ENCODE measurements at places on chromosomes 6 and 20.

DNA sequence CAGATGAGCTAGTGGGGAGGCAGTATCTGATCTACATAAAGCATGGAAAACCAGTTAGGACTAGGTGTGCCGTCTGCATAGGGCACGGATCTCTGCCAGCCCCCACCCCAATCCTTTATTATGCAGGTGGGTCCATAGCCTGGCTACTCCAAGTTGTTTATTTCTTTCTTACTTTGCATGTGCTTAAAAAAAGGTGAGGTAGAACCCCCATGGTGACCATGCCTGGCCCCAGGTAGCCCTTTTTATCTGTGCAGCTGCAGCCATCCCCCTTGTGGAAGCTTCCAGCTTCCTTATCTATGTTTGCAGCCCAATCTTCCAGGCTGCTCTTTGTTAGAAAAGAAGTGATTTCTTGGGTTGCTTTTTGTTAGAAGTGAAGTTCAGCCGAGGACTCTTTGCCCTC lies 9.0 kb upstream of the TREM2 start:
- DNase-seq: no peak

GRCh38 chr6:66328200-66328599 lies 621.2 kb upstream of the EYS start:
- no peak for DNase-seq

GRCh38 chr6:3784885-3785744 lies 33.6 kb upstream of the PXDC1 start:
- DNase-seq: no peak

DNA sequence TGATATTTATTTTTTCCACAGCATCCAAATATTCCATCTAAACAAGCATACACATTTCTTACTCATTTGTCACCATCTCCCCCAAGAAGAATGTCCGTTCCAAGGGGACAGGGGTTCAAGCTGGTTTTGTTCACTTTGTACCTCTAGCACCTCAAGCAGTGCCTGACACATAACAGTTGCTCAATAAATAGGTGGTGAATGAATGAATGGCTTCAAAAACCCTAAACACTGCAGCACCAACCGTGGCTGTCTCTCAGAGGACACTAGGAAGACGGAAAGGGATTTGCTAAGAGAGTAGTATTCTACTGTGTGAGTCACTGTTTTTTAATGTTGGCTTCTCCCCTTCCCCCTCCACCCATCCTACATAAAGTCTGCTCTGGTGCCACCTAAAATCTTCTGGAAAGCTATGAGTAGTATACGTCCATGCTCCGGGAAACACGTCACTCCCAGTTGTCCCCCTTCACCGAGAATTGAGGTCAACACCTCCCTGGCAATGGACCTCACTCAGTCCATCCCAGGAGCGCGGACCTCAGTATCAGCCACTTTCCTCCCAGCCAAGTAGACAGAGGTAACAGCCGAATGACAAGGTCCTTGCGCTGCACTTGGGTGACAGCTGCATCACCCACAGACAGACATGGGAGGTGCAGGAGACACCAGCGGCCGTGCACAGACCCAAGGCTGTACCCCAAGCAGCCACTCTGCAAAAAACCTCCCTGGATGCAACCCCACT lies 107.4 kb downstream of the PREX1 start:
- DNase-seq: no peak

GRCh38 chr6:25058941-25059340 lies 123.2 kb upstream of the RIPOR2 start:
- DNase-seq: no peak

DNA sequence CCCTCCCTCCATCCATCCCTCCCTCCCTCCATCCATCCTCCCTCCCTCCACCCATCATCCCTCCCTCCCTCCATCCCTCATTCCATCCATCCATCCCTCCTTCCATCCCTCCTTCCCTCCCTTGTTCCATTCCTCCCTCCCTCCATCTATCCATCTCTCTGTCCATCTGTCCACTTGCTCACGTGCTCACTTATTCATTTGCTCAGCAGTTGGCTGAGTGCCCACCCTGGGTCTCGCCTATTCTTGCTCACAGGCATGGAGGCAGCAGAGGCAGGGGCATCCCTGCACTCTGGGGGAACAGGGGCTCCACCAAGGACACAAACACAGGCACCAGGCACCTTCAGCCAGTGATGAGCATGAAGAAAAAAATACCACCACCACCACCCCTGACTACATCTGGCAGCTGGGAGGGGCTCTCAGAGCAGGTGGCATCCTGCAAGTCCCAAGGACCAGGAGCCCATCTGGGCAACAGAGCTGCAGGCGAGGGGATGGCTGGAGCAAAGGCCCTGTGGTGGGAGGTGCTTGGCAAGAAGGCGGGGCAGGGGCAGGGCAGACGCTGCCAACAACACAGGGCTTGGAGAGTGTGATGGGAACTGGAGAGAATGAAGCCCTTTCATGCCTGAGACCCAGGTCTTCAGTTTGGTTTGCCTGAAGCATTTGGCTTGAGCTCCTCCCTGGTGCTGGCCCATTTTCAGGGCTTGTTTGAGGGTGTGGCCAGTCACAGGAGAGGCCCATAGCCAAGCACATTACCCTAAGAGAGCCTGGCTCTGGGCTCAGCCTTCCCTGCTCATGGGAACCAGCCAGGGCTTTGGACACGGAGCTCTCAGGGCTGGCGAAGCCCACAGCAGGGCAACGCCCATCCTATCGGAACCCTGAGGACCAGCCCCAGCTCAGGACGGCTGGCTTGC lies 40.2 kb upstream of the MRGBP start:
- no peak for DNase-seq

- DNase-seq: peak; percentile 23
Measured at GRCh38 chr6:29887330-29887818, 55.0 kb upstream of the HLA-A start.

- DNase-seq: no peak
Measured at GRCh38 chr20:51118216-51118615, 95.3 kb upstream of the KCNG1 start.

GRCh38 chr6:30002871-30003270 lies 58.2 kb upstream of the POLR1H start:
- DNase-seq: no peak

- DNase-seq: no peak
Measured at GRCh38 chr20:59779656-59780380, 153.6 kb downstream of the SYCP2 start.

DNA sequence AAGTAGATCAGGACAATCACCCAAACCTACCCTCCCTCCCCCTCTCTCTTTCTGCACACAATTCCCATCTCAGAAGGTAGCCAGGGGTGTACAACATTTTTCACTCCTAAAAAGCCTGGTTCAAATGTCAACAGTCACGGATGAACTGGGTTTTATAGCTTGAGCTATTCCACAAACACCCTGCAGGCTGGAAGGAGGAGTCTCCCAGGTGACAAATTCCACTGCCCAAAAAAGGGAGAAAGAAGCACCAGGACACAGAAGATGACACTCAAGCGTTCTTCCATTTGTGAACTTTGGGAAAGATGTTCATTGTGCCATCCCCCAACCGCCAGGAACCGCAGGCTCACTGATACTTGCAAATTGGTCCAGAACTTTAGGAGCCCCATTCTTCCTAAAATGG lies 111.5 kb upstream of the NFATC2 start:
- DNase-seq: no peak

DNA sequence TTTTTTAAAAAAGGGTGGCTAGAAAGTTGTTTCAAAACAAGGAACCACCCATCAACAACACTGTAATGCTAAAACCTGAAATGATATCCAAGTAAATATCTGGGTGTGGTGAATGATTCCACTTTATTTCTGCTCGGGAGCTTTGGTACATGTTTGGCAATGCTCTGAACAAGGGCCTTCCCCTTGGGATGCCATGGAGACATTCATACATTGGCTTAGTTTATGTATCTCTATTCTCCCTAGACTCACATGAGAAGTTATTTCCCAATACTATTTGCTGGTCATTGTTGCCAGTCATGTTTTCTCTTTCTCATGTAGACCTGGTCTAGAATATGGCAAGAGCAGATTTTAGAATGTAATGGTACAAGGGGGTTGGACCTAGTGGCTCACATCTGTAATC lies 22.9 kb downstream of the ADTRP start:
- no peak for DNase-seq

GRCh38 chr6:144320741-144321140 lies 35.6 kb downstream of the UTRN start:
- DNase-seq: no peak

- no peak for DNase-seq
Measured at GRCh38 chr20:11912659-11913415, 4.9 kb upstream of the BTBD3 start.

DNA sequence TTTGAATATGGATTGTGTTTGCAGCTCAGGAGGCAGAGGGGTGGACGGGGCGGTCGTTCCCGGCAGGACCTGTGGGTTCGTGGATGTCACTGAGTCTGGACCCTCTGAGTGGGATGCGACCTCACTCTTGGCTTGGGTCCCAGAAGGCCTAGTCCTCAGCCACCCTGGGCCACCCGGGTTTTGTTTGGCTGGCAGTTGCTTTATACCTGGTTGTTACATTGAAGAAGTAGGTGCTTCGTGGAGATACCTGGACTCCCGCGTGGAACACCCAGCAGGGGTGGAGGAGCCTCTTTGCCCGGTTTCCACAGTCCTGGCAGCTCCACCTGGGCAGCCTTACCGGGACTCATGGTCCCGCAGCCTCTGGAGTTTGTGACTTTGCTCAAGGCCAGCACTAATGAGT lies 405.1 kb downstream of the TAF4 start:
- no peak for DNase-seq

DNA sequence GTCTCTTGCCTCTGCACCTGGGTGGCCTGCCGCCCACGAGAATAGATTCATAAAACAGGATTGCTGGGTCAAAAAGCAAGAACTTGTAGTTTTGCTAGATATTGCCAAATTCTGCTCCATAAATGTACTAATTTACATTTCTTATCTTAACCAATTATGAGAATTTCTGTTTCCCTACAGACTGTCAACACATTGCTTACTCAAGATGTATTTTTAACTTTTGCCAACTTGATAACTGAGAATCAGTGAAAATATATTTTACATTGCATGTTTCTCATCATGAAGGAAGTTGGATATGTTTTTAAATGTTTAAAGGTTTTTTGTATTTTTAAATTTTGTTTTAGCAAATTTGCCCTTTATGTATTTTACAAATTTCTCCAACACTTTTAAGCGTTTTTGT lies 664.8 kb downstream of the MMUT start:
- DNase-seq: no peak

GRCh38 chr20:33653218-33653899 lies 8.8 kb upstream of the C20orf144 start:
- no peak for DNase-seq

- DNase-seq: no peak
Measured at GRCh38 chr6:74048387-74048786, 352.4 kb downstream of the CD109 start.

GRCh38 chr20:11453430-11453829 lies 464.3 kb upstream of the BTBD3 start:
- DNase-seq: no peak

DNA sequence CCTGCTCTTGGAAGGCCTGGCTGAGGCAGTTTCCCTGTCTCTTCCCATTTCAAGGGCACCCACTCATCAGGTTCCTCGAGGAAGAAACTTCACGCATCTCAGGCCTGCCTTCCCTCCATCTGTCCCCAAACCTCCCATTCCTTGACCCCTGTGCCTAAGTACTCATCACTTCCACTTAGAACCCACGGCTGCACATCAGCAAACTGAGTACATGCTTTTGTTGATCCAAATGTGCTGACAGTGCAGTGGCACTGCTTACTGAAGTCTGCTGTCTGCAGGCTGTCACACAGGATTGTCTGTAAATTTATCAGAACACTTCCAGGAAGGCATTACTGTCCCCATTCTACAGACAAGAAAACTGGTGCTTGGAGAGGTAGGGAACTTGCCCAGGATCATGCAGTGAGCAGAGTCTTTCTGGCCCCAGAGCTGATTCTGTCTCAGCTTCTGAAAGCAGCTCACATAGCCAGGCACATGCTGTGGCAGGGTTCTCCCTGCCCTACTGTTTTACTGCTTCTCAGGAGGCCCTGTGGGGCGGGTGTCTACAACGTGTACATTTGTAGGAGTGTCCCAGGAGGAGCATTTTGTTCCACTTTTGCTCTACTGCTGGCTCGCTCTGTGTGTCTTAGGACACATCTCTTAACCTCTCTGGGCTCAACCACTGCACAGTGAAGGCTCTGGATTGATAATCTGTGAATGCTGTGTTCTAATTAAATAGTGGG lies 64.2 kb upstream of the XRN2 start:
- DNase-seq: no peak

DNA sequence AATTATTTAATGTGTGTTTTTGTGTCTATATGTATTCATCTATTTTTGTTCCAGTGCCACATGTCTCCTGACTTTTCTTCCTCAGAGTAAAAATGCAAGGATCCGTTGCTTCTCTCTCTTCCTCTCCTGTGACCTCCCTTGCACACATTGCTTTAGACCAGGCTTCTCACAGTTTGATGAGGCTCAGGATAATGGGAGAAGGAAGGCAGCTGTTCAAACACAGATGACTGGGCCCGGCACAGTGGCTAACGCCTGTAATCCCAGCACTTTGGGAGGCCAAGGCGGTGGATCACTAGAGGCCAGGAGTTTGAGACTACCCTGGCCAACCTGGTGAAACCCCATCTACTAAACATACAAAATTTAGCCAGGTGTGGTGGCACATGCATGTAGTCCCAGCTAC lies 241.9 kb downstream of the SAMD5 start:
- no peak for DNase-seq

DNA sequence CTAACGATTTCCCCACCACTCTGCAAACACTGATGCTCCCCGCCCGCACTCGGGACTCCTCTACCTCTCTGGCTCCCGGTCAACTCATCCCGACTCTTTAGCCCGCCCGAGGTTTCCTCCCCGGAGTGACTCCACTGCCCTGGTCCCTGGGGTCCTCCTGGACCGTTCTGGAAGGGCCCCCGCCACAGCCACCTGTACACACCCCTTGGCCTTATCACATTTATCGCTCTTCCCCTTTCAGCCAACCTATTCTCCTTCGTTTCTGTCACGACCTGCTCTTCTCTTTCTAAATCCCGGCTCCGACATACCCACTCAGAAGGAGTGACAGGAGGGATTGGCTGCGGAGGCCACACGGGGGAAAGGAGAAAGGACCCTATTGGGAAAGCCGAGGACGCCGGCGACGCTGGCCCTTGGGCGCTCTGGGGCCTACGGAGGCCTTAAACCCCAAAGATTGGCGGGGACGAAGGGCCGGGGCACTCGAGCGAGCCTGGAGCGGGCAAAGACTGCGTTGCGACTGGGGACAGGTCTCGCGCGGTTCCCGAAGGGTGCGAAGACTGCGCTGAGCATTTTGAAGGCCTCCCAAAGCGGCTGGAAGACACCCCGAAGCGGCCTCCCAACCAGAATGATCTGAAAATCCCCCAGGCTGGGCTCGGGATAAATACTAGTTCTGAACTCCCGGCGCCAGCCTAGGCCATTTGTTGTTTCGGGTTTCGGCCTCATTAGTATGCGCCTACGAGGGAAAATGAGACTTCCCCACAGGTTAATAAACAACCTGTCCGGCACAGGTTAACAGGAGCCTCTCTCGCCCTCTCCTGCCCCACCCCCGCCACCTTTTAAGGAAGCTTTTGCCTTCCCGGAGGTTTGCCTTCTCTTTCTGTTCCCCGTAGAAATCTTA lies 9.2 kb downstream of the SIM1 start:
- no peak for DNase-seq

DNA sequence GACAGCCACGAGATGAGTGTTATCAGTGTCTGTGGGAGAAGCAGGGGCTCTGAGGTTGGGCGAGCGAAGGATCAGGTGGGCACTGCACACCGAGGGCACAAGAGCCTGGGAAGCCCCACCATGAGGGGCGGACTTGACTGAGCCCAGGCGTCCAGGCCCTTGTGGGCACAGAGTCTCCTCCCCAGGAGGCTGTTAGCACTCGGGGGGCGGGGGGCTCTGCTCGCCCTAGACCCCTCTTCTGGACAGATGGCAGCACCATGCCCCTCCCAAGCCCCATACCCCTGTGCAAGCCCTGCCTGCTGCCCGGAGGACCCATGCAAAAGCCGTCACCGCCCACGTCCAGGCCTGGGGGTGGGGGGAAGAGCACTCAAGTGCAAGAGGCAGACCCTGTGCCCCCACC lies 21.7 kb upstream of the SLCO4A1 start:
- no peak for DNase-seq

Data from activated CD8-positive, alpha-beta memory T cell treated with anti-CD3 and anti-CD28 coated beads for 1 hour (primary cell).